ENCODE measurements at places on chromosomes 12 and 14. TPM values are rescaled to one million over a fixed set of nuclear protein-coding genes. Genes with fewer than 3 reads are reported as not detected.

DNA sequence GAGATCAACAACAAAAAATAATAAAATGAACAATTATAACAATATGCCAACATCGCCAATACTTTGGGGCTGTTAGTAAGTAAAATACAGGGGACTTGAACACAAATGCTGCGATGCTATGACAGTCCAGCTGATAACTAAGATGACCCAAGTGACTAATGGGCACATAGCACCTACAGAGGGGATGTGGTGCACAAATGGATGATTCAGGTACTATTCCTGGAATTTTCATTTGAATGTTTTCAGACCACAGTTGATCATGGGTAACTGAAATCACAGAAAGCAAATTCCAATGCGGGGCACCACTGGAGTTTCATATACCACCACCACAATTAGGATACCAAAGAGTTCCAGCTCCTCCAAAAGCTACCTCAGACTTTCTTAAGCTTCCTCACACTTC lies 82.9 kb downstream of the RCOR1 start:
- H3K36me3 ChIP-seq: peaks cover 11% of the 10 kb centered on the region
- H3K27ac ChIP-seq: no peak overlapping the region
- no peaks in the 10 kb centered on the region for H3K27me3 ChIP-seq
- H3K4me1 ChIP-seq: peaks cover 7% of the 10 kb centered on the region
- H3K4me3 ChIP-seq: no peak overlapping the region

The TROAP gene
- 75.1 TPM for total RNA-seq

The SLC41A2 gene
- total RNA-seq: 8.1 TPM

- DNase-seq: no peak
- H3K4me1 ChIP-seq: peaks cover 50% of the 10 kb centered on the region
- no peaks in the 10 kb centered on the region for H3K27me3 ChIP-seq
- H3K4me3 ChIP-seq: no peak overlapping the region
Measured at GRCh38 chr14:77601846-77602619, 14.4 kb downstream of the SPTLC2 start.

DNA sequence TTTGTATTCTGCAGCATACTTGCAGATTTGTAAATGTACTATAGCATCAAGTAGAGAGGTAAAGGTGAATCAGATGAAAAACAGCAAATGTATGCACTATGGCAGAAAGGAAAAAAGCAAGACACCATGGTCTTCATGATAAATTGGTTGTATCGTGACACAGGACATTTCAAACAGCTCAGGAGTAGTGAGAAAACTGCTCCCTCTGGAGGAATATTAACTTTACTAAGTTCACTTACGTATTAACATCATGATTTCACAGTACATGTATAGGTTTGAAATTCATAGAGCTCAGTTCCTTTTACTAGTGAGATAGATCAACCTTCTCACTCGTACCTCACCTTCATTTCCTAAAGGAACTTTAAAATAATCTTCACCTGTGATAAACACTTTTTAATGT lies 6.5 kb downstream of the MBIP start:
- H3K4me1 ChIP-seq: peaks cover 23% of the 10 kb centered on the region
- H3K4me3 ChIP-seq: no peak overlapping the region
- no peaks in the 10 kb centered on the region for H3K27me3 ChIP-seq
- H3K36me3 ChIP-seq: peaks cover 32% of the 10 kb centered on the region
- no peak overlapping the region for H3K27ac ChIP-seq

The TCL1A gene
- not detected for total RNA-seq

GRCh38 chr14:69910871-69911270 lies 31.7 kb downstream of the SMOC1 start:
- peaks cover 26% of the 10 kb centered on the region for H3K27me3 ChIP-seq
- H3K27ac ChIP-seq: no peak overlapping the region
- no peak for DNase-seq
- H3K4me1 ChIP-seq: no peaks in the 10 kb centered on the region

DNA sequence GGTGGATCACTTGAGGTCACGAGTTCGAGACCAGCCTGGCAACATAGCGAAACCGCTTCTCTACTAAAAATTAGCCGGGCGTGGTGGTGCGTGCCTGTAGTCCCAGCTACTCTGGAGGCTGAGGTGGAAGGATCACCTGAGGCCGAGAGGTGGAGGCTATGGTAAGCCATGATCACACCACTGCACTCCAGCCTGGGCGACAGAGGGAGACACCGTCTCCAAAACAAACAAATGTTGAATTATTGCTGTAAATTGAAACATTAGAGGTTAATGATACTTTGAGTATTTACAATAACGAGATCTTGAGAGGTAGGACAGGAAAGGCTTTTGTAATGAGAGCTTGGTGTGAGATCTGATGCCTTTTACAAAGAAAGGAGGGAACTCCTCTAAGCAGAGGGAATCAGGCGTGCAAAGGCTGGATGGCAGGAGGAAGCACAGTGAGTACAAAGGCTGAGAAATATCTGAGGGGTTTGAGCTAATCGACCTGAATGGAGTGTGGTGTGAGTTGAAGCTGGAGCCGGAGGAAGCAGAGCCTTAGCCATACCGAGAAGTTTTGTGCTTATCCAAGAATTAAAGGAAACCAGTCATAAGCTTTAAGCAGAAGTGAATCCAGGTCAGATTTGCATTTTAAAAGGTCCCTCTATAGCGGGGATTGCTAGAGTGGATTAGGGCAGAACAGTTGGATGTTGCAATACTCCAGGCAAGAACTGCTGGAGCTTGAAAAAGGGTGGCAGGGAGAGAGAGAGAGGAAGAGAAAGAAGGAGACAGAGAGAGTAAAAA lies 1.1 kb downstream of the RHNO1 start:
- peak overlapping the region; percentile 83 for H3K4me3 ChIP-seq
- peak overlapping the region; percentile 90 for H3K27ac ChIP-seq
- H3K4me1 ChIP-seq: peaks cover 56% of the 10 kb centered on the region
- peaks cover 46% of the 10 kb centered on the region for H3K36me3 ChIP-seq
- DNase-seq: peak; percentile 49

The PPP1R36 gene
- not detected for total RNA-seq

DNA sequence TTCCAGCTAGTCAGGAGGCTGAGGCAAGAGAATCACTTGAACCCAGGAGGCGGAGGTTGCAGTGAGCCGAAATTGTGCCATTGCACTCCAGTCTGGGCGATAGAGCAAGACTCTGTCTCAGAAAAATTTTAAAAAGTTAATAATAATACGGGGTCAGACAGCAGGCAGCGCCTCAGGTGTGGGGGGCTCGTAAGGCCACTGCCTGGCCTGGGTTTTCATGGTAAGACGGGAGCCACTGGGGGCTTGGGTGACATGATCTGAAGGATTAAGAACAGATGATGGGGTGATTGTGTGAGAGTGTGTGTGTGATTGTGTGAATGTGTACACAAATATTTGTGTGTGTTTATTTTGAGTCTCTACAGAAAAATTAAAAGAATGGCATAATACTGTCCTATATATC lies 23.6 kb downstream of the BCL7A start:
- no peak overlapping the region for H3K27ac ChIP-seq
- H3K27me3 ChIP-seq: no peaks in the 10 kb centered on the region
- no peak for DNase-seq
- H3K4me1 ChIP-seq: no peaks in the 10 kb centered on the region

GRCh38 chr12:54368025-54368708 lies 3.9 kb upstream of the GPR84 start:
- peaks cover 16% of the 10 kb centered on the region for H3K27me3 ChIP-seq
- H3K36me3 ChIP-seq: no peaks in the 10 kb centered on the region
- no peak overlapping the region for H3K4me3 ChIP-seq
- DNase-seq: no peak
- H3K27ac ChIP-seq: no peak overlapping the region

The CNTN1 gene
- not detected for total RNA-seq

The CLEC14A gene
- total RNA-seq: not detected

DNA sequence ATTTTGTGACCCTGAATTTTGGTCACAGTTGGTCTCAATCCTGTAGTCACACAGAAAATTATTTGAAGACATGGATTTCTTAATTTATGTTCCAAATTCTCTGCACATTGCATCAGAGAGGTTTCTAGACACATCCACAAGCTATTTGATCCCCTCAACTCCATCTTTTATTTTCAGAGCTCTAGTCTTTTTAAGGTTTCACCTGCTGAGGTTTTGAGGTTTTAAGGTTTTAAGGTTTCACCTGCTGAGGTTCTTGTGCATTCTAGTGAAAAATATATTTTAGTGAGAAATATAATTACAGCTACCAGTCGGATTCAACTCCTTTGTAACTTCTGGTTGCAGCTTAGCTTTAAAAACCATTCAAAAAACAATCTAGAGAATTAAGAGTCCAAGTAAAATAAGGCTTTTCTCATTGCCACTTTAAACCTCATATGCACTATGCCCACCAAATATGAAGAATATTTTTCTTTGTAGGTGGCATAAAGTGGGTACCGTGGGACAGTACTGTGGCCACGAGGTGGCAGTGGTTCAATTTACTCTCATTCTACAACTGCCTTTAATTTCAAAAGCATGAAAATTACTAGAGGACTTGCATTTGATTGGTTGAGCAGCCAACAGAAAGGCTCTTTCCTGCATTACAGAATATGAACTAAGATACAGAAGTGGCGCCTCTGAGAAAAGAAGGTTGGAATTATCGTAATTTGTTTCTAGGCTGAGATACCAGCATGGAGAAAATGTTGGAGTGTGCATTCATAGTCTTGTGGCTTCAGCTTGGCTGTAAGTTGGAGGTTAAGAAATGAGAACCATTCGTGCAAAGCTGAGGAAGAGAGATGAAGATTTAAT lies 366.5 kb upstream of the OR4E1 start:
- H3K27ac ChIP-seq: peak overlapping the region; percentile 68
- H3K36me3 ChIP-seq: no peaks in the 10 kb centered on the region
- peaks cover 11% of the 10 kb centered on the region for H3K4me1 ChIP-seq
- peak overlapping the region; percentile 66 for H3K4me3 ChIP-seq

The TAS2R42 gene
- not detected for total RNA-seq
